A549 treated with AZD2906 at 1 μM for 4 hours (cell line): ENCODE measurements at places on chromosomes 5 and 9. TPM values are rescaled to one million over a fixed set of nuclear protein-coding genes. Genes with fewer than 3 reads are reported as not detected.

The FOXD1 gene
- 12.2 to 19.4 TPM (median 17.7 TPM) in 5 replicates for total RNA-seq

The DBH gene
- total RNA-seq = not detected in 5 replicates

The ZFP2 gene
- total RNA-seq = not detected in 5 replicates

The CORO2A gene
- total RNA-seq = 1.2 to 1.8 TPM (median 1.8 TPM) in 5 replicates

The STPG3 gene
- total RNA-seq = not detected in 5 replicates

The STRBP gene
- 15.9 to 19.2 TPM (median 16.7 TPM) in 5 replicates for total RNA-seq

The SPINK4 gene
- not detected in 5 replicates for total RNA-seq

The PDE8B gene
- 1.7 to 2.3 TPM (median 2.0 TPM) in 5 replicates for total RNA-seq

The TMEM167A gene
- total RNA-seq = 59.6 to 83.6 TPM (median 78.6 TPM) in 5 replicates

The SPAG8 gene
- 0.34 to 0.52 TPM (median 0.35 TPM) in 5 replicates for total RNA-seq

The PKD2L2 gene
- 0.05 to 0.09 TPM (median 0.07 TPM) in 3 of 5 replicates, not detected in the others for total RNA-seq

The ALDH1A1 gene
- 4,437 to 6,543 TPM (median 5,218 TPM) in 5 replicates for total RNA-seq

The SLC12A2 gene
- 10.8 to 13.0 TPM (median 11.8 TPM) in 5 replicates for total RNA-seq

The C5orf46 gene
- 0.13 to 0.29 TPM in 2 of 5 replicates, not detected in the others for total RNA-seq

The LHX6 gene
- 3.1 to 3.8 TPM (median 3.3 TPM) in 5 replicates for total RNA-seq

The AHRR gene
- 4.4 to 5.2 TPM (median 4.8 TPM) in 5 replicates for total RNA-seq

The SMIM33 gene
- total RNA-seq = not detected in 5 replicates

The FGF1 gene
- 0.24 to 0.61 TPM (median 0.39 TPM) in 5 replicates for total RNA-seq

The TAS2R1 gene
- not detected in 5 replicates for total RNA-seq

The CDH9 gene
- not detected in 5 replicates for total RNA-seq

The CDC20B gene
- total RNA-seq = 0.03 to 0.10 TPM (median 0.07 TPM) in 5 replicates

The CER1 gene
- not detected in 5 replicates for total RNA-seq

The DDX4 gene
- total RNA-seq = 0.02 to 0.09 TPM (median 0.08 TPM) in 3 of 5 replicates, not detected in the others

The DCAF10 gene
- total RNA-seq = 10.5 to 12.8 TPM (median 12.2 TPM) in 5 replicates

The GPR151 gene
- total RNA-seq = not detected in 5 replicates

The BARHL1 gene
- total RNA-seq = 0.02 to 0.03 TPM in 2 of 5 replicates, not detected in the others

The ADAMTS2 gene
- 0.03 to 0.15 TPM (median 0.08 TPM) in 5 replicates for total RNA-seq

The TEX10 gene
- total RNA-seq = 21.4 to 26.1 TPM (median 22.9 TPM) in 5 replicates

The HMCN2 gene
- total RNA-seq = 0.01 to 0.13 TPM (median 0.09 TPM) in 5 replicates

The NR5A1 gene
- total RNA-seq = 0.07 to 0.20 TPM (median 0.17 TPM) in 5 replicates

The HTR1A gene
- total RNA-seq = not detected in 5 replicates

The ZDHHC11B gene
- total RNA-seq = 1.1 to 1.5 TPM (median 1.2 TPM) in 5 replicates

The ZNF79 gene
- total RNA-seq = 5.1 to 6.7 TPM (median 6.4 TPM) in 5 replicates

The BRINP1 gene
- total RNA-seq = 0.15 to 0.25 TPM (median 0.18 TPM) in 5 replicates

The PCDHB6 gene
- total RNA-seq = 0.84 to 1.1 TPM (median 0.90 TPM) in 5 replicates

The HTR4 gene
- total RNA-seq = not detected in 5 replicates

The BARX1 gene
- 7.3 to 12.4 TPM (median 11.5 TPM) in 5 replicates for total RNA-seq

The SLC1A1 gene
- 0.88 to 1.2 TPM (median 1.2 TPM) in 5 replicates for total RNA-seq

The SPACA9 gene
- total RNA-seq = 4.5 to 5.9 TPM (median 5.3 TPM) in 5 replicates

The SLC4A9 gene
- total RNA-seq = 0.02 to 0.03 TPM in 2 of 5 replicates, not detected in the others

The TEK gene
- total RNA-seq = 0.11 to 0.19 TPM (median 0.15 TPM) in 5 replicates

The TOR1A gene
- 57.5 to 61.8 TPM (median 60.9 TPM) in 5 replicates for total RNA-seq

The N4BP3 gene
- 0.77 to 1.1 TPM (median 1.0 TPM) in 5 replicates for total RNA-seq

The ENHO gene
- 0.94 to 2.8 TPM (median 2.0 TPM) in 5 replicates for total RNA-seq

The MEF2C gene
- 0.02 to 0.11 TPM (median 0.11 TPM) in 3 of 5 replicates, not detected in the others for total RNA-seq

The SPINK13 gene
- total RNA-seq = 0.24 to 0.66 TPM (median 0.38 TPM) in 5 replicates
